Hematopoietic multipotent progenitor cell treated with erythropoietin and hydrocortisone succinate and interleukin-3 and kit ligand, for 15 days (in vitro differentiated cells): ENCODE measurements at places on chromosomes 2 and 18.

DNA sequence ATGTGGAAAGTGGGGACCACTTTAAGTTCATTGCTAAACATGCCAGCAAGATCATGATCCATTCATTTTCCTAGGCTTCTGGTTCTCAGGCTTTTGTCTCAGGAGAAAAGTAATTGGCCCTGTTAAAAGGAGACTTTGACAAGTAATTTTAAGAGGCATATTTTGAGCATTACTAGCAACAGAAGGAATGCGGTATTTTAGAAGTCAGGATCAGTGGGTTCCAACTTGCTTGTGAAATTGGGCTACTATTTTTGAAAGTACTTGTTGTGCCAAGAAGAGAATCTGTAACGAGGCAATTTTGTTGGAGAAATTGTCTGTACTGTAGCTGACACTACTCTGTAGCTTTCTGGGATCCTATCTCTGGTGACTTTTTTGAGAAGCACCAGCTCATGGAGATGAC lies 59.4 kb downstream of the CERS6 start:
- DNase-seq, result no peak

- no peak for DNase-seq
These were observed 248 bp downstream of the HAAO start for GRCh38 chr2:42792087-42792582.

DNA sequence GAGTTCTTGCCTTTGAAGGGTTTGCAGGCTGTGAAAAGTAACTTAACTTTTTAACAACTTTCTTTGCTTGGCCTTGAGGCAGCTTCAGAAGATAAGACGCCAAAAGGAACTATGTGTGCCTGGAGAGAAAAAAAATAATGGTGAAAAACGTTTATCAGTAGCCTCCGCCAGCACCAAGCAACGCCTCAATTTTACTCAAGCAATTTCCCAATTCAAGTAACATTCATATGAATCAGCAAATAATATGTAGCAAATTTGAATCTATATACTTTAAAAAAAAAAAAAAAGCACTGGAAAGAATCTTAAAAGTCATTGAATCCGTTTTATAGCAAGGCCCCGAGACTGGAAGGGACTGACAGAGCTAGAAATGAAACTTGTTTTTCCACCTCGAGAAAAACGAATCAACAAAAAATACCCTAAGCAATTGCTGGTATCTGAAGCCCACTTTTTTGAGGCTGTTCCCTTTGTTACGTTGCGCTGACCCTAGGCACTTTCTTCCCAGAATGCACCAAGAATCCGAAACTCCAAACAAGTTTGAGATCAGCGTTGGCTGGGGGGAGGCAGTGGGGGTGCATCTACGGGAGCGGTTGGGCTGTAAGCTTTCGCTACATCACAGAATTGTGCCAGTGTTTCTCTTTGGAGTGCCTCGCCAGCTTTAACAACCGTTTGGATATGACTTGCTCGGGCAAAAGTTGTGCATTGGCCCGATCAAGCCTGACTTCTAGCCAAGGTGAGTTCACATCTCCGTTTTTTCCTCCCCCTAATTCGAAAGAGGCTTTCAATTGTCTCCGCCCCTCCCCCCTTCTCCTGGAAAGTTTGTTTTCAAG lies 2.7 kb upstream of the TGIF1 start:
- peak; percentile 73 for DNase-seq

GRCh38 chr18:44761812-44762211 lies 81.1 kb downstream of the SETBP1 start:
- no peak for DNase-seq

GRCh38 chr2:121080013-121080772 lies 204.8 kb downstream of the TFCP2L1 start:
- DNase-seq, result peak; percentile 61

DNA sequence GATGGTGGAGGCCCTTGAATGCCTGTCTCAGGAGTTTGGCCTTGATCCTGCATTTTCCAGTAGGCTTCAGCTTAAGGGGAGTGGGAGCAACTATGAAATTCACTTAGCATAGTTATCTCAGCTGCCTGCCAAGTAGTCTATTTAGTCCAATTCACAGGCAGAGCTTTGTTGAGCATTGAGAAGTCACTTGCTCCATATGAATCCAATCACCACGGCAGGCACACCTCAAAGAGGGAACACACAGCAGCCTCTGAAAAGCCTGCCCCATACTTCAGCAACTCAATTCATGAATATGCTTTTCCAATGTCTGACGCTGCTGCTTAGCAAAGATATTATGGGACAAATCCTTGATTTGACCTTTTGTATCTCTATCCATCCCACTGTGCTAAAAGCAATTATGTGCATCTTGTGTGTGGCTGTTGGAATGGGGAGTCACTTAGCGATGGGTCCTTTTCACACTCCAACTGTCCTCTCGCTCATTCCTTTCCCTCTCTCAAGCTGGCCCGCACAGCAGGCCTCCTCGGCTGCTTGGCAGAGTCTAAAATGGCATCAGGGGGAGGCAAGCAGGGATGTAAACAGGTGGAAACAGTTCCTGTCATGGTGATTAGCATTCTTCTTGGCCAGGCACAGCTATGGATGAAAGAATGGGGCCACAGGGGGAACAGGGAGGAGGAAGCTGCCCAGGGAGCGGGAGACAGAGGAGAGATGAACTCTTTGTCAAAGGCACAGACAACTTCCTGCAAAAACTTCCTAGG lies 56.0 kb upstream of the LRPPRC start:
- DNase-seq, result no peak

DNA sequence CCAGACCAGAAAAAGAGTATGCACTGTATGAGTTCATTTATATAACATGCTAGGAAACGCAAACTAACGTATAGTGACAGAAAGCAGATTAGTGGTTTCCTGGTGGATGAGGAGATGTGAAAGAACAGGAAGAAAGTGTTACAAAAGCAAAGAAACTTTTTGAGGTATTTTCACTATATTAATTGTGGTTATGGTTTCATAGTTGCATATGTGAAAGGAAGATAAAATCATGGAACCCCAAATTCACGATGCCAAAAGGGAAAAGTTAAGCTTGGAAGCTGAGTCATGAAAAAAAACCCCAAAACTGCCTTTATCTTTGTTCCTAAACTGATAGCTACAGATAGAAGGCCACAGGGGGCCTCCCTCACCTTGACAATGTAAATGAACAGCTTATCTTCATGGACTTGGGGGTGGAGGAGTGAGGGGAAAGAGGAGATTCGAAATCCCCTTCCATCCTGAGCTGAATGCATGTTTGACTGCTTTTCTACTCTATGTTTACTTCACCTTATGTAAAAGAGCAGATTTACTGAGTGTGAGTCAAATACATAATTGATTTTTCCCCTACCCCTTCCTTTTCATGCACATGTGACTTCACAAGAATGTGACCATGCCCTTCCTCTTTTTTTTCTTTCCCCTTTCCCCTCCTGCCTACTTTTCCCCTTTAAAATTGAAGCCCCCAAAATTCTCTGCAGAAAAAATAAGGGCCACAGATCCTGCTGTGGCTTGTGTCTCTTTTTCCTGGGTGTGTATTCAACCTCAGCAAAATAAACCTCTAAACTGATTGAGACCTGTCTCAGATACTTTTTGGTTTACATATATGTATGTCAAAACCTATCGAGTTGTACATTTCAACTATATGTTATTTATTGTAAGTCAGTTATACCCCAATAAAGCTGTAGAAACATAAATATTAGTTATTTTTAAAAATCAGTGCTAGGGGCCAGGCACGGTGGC lies 100.1 kb upstream of the TLK1 start:
- DNase-seq, result no peak

GRCh38 chr18:9696701-9697100 lies 11.4 kb upstream of the RAB31 start:
- no peak for DNase-seq

- DNase-seq, result no peak
These were observed 262.0 kb downstream of the CAMKMT start for GRCh38 chr2:44623622-44624351.

GRCh38 chr2:240589375-240589774 lies 2.8 kb downstream of the CAPN10 start:
- no peak for DNase-seq

- DNase-seq, result no peak
These were observed 464 bp upstream of the FTCDNL1 start for GRCh38 chr2:199851501-199851810.

- DNase-seq, result no peak
These were observed 154.9 kb upstream of the TTC39C start for GRCh38 chr18:23859466-23860336.

DNA sequence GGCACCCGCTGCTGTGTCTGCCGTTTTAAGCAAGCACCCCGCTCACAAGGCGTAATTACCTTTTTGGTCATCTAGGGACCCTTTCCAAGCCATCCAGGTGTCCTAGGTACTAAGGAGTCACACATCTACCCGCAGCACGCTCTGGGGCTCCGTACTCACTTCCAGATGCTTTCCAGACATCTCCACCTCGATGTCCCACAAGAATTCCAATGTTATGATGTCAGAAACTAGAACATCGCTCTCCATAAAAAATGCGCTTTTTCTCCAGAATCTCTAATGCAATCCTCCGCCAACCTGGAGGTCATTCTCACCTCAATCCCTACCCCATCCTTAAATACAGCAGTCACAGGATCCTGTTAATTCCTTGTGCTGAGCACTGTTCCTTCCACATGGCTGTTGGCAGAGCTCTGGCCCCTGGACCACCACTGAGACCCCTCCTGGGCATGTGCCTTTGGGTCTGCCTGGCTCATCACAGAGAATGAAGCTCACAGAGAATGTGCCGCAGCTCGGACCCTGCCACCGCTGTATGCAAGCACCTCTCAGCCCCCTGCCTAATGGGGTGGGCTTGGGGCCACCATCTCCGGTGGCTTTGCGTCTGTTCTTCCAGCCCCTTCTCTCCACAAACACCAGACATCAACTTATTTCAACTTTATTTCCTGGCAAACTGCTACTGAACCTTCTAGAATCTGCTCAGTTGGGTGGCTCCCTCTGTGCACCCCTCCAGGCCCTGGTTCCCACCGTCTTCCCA lies 4.6 kb upstream of the PXDN start:
- DNase-seq, result no peak

DNA sequence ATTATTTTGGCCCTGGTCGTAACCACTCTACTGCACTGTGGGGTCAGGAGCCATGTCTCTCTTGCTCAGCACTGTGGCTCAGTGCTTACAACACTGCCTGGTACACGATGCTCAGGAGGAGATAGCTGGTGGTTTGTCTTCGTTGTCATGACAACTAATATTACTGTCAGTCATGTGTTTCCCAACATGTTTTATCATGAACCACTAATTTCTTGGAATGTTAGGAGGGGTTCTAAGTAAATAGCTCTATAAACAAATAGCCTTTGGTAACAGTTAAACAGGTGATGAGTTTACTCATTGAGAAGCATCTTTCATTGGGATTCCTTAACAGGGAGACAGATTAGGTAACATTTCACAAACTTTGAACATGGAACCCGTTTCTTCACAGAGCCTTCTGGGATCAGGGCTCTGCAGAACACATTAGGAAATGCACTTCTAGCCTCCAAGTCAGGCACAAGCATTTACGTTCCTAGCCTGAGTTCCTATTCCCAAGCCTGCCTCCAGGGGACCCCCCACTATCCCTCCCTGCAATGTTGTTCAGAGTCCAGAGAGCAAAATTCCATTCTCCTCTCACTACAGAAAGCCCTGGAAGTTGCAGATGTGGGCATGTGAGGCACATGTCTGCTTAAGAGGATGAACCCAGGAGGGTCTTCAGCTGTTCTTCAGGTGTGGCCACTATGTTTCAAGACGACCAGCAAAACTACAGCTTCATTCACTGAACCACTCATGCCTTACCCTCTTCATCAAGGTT lies 6.4 kb upstream of the RBM44 start:
- no peak for DNase-seq

GRCh38 chr2:118089139-118089800 lies 999 bp downstream of the INSIG2 start:
- DNase-seq, result peak; percentile 28

DNA sequence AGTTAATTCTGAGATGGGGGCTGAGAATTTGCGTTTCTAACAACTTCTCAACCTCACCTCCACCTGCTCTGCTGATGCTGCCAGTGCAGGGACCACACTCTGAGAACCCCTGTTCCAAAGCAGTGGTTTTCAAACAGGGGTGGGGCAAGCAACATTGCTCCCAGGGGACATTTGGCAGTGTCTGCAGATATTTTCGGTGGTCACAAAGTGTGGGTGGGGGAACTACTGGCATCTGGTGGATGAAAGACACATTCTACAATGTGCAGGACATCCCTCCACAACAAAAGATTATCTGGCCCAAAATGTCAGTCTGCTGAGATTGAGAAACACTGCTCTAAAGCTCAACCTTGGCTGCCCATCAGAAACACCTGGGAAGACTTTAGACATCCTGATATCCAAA lies 188.7 kb upstream of the SATB2 start:
- no peak for DNase-seq

DNA sequence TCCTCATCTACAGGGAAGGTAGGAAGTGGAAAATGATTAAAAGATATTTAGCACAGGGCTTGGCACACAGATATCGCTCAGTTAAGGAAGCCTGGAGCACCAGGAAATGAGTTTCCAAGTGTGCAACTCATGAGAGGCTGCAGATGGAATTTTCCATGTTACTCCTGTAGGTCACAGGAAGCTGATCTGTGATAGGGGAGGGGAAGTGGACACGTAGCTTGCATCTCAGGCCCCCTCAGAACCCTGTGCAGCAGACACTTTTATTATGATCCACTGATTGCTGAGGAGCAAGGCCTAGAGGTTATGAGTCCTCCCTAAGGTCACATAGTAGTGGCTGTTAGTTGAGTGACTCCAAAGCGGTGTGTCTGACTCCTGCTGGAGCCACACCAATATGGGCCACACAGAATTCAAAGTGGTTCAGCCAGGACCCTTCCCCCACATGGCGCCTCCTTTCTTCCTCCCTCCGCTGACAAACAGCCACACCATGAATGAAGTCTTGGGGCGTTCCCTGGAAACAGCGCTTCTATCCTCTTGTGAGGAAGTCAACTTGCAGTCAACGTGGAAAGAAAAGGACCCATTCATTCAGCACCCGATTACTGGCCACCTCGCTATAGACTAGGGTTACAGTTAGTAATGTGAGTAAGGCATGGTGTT lies 21.5 kb downstream of the DYSF start:
- DNase-seq, result no peak

DNA sequence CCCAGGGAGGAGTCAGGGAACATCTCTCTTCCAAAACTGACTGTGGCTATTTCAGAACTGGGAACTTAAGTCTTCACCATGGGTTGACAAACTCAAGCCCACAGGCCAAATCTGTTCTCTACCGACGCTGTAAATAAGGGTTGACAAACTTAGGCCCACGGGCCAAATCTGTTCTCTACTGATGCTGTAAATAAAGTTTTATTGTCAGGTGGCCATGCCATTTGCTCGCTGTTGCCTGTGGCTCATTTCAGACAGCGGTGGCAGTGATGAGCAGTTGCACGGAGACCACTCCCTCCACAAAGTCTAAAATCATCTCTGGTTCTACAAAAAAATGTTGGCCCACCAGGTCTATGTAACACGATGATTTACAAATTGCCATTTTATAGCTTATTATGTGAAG lies 160.9 kb downstream of the MYT1L start:
- DNase-seq, result no peak

DNA sequence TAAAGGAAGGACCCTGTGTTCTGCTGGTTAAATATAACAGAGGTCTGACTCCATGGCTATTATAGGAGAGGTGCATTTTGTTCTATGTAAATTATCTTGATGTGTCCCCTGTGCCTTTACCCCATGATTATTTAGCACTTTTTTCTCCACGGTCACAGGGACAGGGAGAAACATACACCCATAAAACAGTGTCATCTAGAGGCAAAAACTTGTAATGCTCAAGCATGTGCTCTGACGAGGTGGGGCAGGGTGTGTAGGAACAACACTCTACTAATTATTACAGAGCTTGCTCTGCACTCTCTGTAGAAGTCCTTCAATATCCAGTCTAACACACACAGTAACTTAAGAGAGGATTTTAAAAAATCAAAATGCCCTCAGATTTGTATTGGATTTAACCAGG lies 187.9 kb downstream of the NEDD4L start:
- DNase-seq, result peak; percentile 58

GRCh38 chr18:74817576-74817975 lies 219.9 kb downstream of the ZNF407 start:
- no peak for DNase-seq
